NCI-H1417 (cell line): ENCODE measurements at places on chromosomes 13 and 19.
A peak's percentile ranks its signal among the peaks of the same experiment; 100 is the strongest.

- no peak for DNase-seq
Measured at GRCh38 chr13:113164492-113164891, 6.0 kb downstream of the PROZ start.

DNA sequence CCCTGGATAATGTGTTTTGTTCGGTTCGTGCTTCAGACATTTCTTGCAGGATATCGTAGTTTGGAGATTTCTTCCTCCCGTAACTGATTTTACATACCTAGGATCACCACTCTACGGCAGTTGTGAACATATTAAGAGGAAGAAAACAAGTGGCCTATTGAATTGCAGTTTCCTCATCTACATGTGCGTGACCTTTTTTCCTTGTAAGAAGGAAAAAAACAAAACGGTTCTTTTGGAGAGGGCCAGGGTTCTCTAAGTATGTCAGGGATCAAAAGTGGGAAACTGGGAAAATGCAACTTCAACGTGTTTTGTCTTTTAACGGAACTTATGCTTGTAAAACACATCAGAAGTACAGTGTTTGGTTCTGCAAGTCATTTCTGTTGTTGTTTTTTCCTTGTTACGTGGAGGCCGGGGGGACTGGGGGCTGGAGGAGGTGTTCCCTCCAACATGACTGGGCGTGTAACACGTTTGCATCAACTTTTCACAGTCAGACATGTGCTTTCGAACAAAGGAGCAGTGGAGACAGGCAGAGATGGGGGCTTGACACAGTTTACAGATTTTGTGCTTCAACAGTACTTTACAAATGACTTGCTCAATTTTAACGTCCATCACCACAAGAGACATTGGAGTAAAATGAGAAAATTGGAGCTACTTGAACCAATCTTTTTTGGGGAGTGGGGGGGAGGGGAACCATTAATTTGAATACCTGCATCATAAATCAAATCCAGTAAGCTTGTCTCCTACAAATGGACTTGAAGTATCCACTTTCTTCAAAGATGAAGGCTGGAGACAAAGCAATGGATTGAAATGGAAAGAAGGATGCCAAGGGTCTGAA, 3.8 kb downstream of the ZC3H4 start:
- DNase-seq: peak; percentile 84

DNA sequence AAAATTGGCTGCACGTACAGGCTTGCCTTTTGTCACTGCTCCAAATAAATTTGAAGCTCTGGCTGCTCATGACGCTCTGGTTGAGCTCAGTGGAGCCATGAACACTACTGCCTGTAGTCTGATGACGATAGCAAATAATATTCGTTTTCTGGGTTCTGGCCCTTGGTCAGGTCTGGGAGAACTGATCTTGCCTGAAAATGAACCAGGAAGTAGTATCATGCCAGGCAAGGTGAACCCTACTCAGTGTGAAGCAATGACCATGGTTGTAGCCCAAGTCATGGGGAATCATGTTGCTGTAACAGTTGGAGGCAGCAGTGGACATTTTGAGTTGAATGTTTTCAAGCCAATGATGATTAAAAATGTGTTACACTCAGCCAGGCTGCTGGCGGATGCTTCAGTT, 16.1 kb upstream of the AKAP11 start:
- DNase-seq: no peak

- DNase-seq: no peak
Measured at GRCh38 chr13:47639738-47640447, 361.2 kb downstream of the SUCLA2 start.

DNA sequence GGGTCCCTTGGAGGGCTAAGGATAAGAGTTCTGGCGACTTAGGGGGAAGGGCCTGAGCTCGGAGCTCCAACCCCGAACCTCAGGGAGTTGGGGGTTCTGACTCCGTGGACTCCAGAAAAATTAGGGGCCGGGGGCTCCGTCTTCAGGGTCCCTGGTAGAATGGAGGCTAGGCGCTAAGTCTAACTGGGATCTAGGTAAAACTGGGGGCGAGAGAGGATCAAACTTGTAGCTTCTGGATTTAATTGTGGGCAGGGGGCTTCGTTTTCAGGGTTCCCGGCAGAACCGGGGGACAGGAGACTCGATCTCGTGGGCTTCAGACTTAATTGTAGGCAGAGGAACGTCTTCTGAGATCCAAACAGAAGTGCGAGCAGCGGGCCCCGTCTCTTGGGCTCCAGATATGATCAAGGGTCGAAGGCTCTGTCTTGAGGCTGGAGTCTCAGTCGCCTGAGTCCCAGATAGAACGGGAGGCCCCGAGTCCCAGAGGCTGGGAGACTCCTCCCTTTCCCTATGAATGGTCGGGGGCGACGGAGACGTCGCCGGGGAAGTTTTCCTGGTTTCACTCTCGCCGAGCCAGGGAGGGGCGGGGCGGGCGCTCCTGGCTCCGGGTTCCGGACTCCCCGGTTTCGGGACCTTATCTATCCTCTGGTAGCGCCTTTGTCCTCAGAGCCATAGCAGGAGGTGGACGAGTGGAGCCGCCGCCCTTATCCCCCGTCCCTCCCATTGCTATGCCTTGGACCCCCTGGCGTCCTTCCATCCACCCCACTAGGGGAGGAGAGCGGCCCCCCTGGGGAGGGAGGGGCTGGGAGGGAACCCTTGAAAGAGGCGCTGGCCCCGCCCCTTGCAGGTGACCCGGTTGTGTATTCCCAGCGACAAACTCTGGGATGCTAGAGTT, 1.3 kb downstream of the NECTIN2 start:
- no peak for DNase-seq

- DNase-seq: no peak
Measured at GRCh38 chr19:56142087-56142787, 1.1 kb downstream of the ZNF444 start.

- no peak for DNase-seq
Measured at GRCh38 chr19:28285078-28285477, 927.9 kb downstream of the UQCRFS1 start.

DNA sequence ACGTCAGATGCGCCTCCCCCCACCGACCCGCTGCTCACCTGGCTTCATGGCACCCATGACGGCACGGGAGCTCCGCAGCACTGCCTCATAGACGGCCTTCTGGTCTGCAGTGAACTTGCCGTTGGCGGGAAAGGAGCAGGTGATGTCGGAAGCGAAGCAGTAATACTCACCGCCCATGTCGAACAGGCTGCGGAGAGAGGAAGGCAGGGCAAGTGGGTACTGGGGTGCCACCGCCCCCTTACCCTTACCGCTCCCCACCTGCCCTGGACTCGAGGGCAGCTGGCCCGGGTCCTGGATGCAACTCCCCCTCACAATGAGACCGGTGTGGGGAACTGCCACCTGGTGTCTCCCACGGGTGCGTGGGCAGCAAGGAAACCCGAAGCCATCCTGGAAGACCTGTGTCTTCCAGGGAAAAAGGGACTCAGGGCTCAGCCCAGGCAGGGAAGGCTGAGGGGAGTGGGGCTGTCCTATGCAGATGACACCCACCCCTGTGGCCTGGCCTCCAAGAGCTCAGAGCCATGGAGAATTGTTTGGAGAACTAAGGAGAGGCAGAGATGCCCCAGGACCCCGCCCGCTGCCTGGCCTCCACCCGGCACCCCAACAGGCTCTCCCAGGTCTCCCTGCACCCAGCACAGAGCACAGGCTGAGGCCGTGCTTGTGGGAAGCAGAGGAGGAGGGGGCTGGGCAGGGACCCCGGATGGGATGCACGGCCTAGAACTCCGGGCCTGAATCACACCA, 28.3 kb downstream of the CEBPG start:
- no peak for DNase-seq
